ENCODE measurements at places on chromosomes 4 and X.

DNA sequence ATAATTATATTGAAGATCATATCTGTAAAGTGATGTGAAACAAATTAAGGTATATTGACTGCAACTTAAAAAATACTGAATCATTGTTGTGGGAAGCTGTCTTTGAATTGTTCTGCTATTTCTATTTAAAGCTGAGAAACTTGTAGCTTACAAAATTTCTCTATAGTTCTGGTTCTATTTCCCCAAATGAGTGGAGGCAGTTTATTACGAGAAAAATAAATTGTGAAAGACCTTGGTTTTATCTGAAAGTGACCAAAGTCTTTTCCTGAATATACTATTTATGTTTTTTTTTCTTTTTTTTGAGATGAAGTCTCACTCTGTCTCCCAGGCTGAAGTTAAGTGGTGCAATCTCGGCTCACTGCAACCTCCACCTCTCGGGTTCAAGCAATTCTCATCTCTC is 165.4 kb downstream of the SH3BGRL start:
- no peak for DNase-seq

DNA sequence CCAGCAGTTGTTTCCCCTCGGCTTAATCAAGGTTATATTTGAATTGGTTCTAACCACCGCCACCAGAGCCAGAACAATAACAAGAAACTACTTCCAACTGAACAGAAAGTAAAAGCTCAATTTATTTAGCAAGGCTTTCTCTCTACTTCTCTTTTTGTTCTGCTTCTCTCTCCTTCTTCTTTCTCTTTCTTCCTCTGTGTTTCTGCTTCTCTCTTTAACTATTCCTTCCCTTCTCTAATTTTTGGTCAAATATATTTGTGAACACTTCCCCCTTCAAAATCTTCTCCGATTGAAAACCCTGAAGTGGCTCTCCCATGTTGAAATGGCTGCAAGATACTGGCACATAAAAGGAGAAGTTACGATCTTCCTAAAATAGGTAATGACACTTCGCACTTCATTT is 1195.9 kb upstream of the PRKX start:
- DNase-seq, result no peak

GRCh38 chr4:169219440-169219839 is 51.3 kb downstream of the SH3RF1 start:
- DNase-seq, result no peak

DNA sequence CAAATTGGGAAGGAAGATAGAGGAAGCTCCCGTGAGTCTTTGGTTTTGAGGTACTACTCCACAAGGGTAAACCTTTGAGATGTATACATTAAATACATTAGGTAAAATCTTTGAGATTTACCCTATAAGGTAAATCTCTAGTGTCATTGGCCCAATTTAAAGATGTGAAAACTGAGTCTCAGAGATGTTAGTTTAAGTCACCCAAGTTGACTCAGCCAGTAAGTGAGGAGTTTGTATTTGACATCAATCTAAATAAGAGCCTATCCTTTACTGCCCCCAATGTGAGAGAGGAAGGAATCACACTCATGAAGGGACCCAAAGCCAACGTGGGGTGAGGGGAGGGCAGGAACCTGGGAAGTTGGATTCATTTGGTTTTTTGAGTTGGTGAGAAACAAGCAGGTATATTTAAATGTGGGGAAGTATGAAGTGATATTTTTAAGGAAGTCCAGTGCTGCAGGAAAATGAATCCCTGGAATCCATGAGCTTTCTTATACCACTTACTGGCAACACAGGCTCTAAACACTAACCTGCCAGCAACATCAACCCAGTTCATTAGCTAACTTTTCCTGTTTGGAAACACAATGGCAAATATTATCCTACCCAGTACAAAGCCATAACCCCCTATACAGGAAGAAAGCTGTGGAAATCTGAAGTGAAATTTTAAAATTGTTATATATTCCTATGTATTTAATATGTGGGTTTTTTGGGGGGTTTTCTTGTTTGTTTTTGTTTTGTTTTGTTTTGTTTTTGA is 55.3 kb downstream of the PALLD start:
- DNase-seq, result no peak

DNA sequence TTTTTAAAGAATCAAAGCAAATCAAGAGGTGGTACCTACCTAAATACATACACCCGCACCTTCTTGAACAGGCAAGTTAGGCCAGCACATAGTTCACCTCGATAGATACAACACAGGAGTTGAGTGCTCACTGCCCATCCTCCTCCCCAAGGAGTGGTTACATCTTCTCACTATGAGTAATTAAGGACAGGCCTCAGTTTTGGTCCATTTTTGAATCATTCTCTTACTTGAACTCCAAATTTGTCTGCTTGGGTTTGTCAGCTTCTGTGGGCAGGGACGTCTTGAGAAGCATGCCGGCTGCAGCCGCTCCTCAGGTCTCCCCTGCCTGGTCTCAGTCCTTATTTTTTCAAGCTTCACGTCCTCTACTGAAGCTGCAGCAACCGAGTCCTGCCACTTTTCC is 190.6 kb upstream of the RBPJ start:
- no peak for DNase-seq

GRCh38 chr4:184011826-184012380 is 106.8 kb downstream of the STOX2 start:
- no peak for DNase-seq

- DNase-seq, result no peak
Observed at GRCh38 chr4:73456177-73457022, 20.4 kb downstream of the AFP start.

GRCh38 chr4:142485452-142485851 is 360.6 kb downstream of the INPP4B start:
- DNase-seq, result no peak

DNA sequence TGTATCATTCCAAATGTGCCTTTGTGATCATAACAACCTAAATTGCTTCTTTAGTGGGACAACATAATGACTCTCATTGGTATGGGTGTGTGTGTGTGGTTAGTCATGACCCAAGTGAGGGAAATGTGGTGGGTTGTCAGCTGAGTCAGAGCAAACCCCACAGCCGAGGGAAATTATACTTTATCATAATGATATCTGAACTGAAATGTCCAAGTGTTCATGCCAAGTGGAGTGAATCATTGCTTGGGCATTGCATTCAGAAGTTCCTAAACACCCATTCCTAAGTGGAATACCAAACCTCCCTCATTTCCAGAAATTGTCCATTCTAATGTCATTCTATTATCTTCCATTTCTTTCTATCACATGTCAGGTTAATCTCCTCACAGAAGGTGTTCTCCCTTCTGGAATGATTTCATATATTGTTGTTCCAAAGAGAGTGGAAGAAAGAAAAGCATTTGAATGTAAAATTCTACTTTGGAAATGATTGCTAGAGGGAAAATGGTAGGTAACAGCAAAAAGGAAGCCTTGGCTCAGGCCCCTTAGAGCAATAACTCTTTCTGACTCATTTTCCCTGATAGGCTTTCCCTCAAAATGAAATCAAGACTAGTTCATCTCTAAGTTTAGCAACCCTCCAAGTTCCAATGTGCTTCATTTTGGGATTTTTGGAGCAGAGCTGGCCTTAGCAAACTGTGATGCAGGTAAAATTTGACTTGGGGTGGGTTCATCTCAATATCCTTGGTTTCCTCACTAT is 230.7 kb upstream of the KCNIP4 start:
- DNase-seq, result no peak

DNA sequence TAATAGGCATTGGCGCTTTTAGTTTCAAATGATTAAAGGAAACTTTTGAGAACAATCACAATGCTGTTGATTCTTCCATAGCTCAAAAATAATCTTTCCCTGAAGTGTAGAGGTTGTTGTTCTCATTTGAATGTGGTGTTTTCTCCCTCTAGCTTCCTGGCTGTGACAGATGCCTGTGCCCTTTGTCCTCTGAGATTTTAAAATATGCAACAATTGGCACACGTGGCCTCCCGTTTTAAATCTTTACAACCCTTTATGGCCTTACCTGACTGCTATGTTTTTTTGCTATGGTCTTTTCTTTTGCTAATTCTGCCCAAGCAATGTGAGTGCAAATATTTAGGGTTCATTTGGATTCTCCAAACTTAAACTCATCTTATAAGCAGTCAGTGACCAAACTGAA is 22.9 kb upstream of the CASK start:
- no peak for DNase-seq

GRCh38 chr4:86586626-86587380 is 7.3 kb upstream of the PTPN13 start:
- no peak for DNase-seq

DNA sequence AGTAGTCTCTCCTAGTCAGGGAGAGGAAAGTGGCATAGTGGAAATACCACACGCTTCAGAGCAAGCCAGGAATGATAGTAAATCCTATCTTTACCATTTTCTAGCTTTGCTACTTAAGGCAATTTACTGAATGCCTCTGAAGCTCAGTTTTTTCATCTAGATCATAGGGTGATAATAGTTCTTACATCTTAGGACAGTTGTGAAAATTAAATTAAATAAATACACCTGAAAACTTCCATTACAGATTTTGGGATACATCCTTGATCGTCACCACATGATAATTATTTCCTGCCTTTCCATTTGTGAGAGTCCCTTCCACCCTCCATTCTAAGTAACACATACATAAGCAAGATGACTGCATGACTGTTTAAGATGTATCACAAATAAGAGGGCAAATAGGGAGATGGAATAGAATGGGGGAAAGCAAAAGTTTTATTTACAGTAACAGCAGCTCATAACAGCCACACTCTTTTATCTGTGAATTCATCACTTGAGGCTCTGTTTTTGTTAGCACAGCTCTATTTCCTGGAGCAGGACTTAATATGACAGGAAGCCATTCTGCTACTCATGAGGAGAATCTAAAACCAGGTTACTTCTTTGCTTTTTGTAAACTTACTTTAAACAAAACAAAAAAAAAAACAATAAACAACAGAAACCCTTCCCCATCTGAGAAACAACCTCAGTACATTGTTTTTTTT is 13.4 kb downstream of the P2RY10 start:
- no peak for DNase-seq

DNA sequence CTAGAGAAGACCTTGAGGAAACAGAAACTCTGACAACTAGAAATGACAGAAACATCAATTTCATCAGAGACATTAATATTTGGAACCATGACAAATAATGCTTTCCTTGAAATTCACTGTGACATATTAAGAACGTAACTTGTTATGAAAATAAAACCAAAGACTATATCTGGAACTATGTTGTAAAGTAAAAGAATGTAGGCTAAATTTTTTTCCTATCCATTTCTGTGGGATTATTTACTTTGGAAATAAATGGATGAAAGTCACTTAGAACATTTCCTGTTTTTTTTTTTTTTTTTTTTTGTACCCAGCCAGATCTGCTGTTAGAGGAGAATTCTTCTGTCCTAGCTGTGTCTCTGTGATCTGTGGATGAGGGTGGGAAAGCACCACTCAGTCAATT is 255.9 kb downstream of the SPRY1 start:
- no peak for DNase-seq

- no peak for DNase-seq
Observed at GRCh38 chr4:118770741-118771187, 65.2 kb downstream of the SEC24D start.

DNA sequence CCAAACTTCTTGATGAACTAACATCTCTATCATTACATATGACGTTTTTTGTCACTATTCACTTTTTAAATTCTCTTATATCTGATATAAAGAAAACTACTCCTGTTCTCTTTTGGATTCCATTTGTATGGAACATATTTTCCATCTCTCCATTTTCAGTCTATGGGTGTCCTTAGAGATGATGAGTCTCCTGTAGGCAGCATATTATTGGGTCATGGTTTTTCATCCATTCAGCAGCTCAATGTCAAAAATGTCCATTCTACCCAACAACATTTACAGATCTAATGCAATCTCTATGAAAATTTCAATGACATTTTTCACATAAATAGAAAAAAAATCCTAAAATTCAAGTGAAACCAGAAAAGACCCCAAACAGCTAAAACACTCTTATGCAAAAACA is 60.3 kb downstream of the BRWD3 start:
- no peak for DNase-seq

DNA sequence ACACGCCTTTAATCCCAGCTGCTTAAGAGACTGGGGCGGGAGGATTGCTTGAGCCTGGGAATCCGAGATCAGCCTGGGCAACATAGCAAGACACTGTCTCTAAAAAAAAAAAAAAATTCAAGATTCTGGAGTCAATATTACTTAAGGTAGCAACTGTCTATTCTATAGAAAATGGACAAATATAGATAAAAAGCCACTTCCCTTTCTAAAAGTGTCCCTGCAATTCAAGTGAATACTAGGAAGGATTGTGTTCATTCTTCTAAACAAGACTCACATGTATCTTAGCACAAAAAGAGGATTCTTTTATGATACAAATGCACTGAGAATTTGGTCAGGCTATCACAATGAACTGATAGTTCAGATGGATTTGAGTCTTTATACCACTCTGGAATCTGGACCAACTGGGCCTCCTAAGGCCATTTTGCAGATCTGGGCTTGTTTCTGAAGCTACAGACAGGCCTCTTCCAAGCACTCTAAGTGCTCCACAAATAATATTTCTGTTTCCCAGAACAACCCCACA is 7.0 kb downstream of the PKD2 start:
- DNase-seq, result no peak

GRCh38 chr4:169662206-169662605 is 41.8 kb downstream of the CLCN3 start:
- DNase-seq, result no peak

- no peak for DNase-seq
Observed at GRCh38 chrX:66635360-66635759, 3.5 kb downstream of the EDA2R start.

- no peak for DNase-seq
Observed at GRCh38 chr4:81758574-81759264, 287.0 kb upstream of the RASGEF1B start.

- no peak for DNase-seq
Observed at GRCh38 chr4:184536881-184537248, 62.5 kb upstream of the IRF2 start.

GRCh38 chr4:74751247-74751646 is 43.1 kb downstream of the BTC start:
- DNase-seq, result no peak

- DNase-seq, result no peak
Observed at GRCh38 chrX:134999469-134999868, 8.7 kb downstream of the SMIM10 start.

Data from activated CD8-positive, alpha-beta memory T cell treated with anti-CD3 and anti-CD28 coated beads for 4 hours (primary cell).